Activated naive CD4-positive, alpha-beta T cell (primary cell): ENCODE measurements at places on chromosomes 2 and 18.

- DNase-seq, result no peak
Measured at GRCh38 chr2:184834699-184835397, 236.5 kb downstream of the ZNF804A start.

GRCh38 chr2:136342138-136342537, 224.2 kb upstream of the CXCR4 start:
- DNase-seq, result no peak

DNA sequence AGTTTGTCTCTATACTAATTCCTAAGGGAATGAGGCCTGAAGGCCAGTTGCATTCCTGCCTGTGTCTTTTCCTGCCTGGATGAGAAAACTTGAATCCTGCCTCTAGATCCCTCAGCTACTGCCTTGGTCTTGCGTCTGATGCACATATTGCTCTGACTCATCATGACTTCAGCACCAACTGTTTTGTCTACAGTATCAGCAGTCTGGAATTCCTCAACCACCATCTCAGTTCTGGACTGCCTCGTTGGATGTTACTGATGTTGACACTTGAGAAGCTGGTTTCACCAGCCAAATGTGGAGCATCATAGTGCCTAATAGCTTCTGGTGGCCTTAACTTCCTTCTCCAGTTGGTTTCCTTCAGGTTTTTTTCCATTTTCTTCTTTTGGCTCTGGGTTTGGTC, 211.0 kb downstream of the CTNNA2 start:
- no peak for DNase-seq

DNA sequence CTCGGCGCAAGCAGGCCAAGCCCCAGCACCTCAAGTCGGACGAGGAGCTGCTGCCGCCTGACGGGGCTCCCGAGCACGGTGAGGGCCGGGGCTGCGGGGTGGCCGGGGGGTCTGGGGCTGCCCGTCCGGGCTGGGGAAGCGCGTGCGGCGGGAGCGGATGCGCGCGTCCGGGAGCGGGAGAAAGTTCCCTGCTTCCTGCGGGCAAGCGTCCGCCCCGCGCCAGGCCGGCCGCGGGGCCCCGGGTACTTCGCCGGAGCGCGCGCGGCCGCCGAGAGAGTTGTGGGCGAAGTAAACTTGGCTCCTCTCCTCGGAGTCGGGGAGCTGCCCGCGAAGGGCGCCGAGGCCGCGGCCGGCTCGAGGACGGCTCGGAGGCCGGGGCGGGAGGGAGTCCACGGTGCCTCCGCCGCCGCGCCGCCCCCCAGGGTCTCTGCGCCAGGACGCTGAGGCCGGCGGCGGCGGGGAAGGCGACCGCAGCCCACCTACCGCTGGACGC, 707 bp downstream of the SALL3 start:
- no peak for DNase-seq

DNA sequence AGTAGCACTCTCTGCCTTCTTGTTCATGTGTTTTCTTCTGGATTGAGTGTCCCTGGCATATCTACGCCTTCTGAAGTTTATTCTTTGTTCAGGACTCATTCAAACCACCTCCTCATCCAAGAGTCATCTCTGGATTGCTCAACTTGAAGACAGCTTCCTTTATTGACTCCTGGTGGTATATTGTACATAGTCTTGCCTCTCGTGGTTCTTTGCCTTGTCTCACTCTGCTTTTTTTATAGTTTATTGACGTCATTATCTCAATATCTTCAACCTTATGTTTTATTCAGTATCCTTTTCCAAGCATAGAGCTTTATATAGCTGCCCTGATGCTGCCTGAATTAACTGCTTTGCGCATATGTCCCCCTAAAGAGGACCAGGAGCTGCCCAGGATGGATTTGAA, 161.7 kb downstream of the INSIG2 start:
- no peak for DNase-seq

GRCh38 chr18:58552057-58552461, 76.8 kb downstream of the ALPK2 start:
- DNase-seq, result no peak

GRCh38 chr18:77033575-77033974, 99.0 kb downstream of the MBP start:
- DNase-seq, result no peak

DNA sequence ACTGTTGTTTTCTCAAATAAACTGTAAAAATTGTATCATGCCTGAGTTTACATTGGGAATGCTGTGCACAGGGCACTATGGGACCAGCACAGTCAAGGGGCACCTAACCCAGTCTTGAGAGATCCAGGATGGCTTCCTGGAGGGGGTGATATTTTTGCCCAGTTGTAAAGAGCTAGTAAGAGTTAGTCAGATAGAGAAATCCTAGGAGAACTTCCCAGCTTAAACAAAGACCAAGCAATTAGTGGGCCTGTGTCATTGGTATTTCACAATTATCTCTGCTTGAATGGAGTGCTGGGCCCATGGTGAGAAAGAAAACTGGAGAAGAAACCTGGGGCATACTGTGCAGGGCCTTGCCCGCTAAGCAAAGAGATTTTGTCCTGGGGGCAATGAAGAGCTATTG, 12.2 kb downstream of the XDH start:
- no peak for DNase-seq

GRCh38 chr18:580154-580553, at the start of gene CETN1:
Gene CETN1 (plus strand): TSS chr18:580380. CDS start chr18:580409, 29 bp downstream.
- no peak for DNase-seq

GRCh38 chr2:153864022-153864421, 7.7 kb upstream of the GALNT13 start:
- DNase-seq, result no peak

- no peak for DNase-seq
Measured at GRCh38 chr18:419541-420175, 80.8 kb downstream of the COLEC12 start.
